ENCODE measurements at places on chromosomes 3 and 15.

GRCh38 chr3:175342196-175342595 is 483.1 kb downstream of the NAALADL2 start:
- DNase-seq = no peak

- no peak for DNase-seq
Observed at GRCh38 chr3:65899226-65899625, 139.5 kb downstream of the MAGI1 start.

- DNase-seq = no peak
Observed at GRCh38 chr15:65914981-65915925, 46.0 kb downstream of the RAB11A start.

DNA sequence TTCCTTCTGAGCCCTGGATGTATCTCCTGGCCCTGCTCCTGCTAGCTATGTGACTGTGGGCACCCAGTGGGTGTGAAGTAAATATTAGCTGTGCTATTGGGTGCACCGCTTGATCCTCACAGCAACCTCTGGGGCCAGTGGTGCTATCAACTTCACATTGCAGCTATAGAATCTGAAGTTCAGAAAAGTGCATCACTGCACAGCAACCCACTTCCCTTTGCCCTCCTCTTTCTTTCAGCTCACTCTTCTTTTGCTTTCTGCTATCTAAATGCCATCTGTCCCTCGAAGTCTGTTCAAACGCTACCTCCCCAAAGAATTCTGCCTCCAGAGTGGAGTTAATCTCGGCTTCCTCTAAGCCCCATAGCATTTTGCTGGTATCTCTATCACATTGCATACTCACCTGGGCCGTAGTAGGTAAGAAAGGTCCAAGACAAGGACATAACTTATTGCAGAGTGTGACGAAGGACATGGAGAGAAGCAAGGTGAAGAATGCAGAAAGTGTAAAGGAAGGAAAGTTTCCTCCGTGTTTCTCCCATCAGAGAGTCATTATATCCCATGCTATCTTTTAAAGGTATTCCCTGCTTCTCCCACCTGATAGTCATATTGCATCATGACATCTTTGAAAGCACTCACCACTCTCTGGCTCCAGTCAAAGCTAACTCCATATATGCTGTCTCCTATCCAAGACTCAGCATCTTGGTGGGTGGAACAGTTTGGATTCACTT is 57.1 kb upstream of the BCL6 start:
- DNase-seq = no peak

DNA sequence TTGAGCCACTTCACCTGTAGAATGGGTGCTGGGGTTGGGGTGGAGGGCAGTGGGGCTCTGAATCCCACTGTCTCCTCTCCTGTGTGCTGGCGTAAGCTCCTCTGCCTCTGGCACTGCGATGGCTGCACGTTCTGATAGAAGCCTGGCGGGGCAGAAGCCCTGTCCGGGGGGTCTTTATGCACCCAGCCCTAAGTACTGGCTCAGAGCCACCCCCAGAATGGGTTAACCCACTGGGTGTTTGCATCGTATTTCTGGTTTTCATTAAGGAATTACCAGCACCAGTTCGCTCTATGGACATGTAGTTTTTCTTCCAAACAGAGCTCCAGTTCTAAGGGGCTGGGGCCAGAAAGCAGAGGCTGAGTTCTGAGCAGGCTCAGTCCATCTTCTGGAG is 37.7 kb upstream of the CDCP1 start:
- no peak for DNase-seq

DNA sequence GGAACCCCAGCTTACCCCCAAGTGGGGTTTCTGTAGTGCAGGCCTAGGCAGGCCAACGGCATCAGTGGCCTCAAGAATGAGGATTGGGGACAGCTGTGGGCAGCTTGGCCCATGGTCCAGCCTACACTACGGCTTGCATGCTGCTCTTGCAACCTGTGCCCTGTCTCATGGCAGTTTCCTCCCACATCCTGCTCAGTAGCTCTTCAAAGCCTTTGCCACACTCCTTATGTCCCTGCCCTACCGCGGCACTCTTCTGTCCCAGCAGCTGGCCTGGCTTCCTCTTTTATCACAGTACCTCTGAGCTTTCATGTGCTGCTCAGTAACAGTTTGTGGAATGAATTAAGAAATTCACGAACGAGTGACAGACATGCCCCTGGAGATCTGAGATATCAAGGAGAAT is 431.0 kb downstream of the EPHB1 start:
- DNase-seq = no peak

DNA sequence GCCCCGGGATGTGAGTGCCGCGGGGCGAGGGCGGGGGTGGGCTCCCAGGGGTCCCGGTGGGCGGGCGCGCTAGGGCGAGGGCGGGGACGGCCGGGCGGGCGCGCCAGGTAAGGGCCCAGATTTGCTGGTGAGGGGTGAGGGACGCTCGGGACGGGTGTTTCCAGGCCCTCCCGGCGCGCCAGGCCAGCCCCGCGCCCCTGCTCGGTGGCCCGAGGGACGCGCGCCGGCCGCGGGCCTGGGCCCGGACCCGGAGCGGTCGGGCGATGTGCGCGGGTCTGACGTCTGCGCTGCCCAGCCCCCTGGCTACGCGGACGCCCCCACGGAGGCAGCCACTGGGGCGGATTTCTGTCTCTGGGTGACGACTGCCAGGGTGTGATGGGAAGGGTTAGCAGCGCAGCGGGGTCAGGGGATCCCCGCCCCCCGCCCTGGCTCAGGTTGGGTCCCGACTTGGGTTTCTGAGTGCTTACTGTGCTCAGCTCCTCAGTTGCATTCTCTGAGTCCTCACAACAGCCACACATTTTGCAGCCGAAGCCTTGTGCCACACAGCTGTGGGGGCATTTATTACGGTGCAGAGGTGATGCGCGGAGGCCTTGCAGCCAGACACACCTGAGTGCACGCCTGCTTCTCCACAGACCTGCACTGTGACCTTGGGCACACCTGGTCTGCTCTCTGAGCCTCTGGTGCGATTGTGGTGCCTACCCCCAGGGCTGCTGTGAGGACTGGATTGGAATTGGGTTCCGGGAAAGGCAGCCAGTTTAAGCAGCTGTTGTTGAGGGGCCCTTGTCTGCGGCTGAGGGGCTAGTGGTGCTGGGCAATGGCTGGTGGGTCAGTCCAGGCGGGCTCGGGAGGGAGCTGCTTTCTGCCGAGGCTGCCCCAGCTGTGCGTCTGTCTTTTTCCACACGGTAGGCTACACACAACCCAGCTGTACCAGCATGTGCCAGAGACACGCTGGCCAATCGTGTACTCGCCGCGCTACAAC is 523 bp downstream of the HDAC11 start:
- DNase-seq = no peak

All from activated CD4-positive, alpha-beta T cell treated with anti-CD3 and anti-CD28 coated beads for 4 hours (primary cell).